Mesothelial cell of epicardium (in vitro differentiated cells): ENCODE measurements at places on chromosomes 4 and X.

GRCh38 chr4:3148926-3149325 lies 74.4 kb downstream of the HTT start:
- DNase-seq: no peak

GRCh38 chrX:98924511-98924910 lies 1485.6 kb downstream of the PCDH19 start:
- DNase-seq: no peak

DNA sequence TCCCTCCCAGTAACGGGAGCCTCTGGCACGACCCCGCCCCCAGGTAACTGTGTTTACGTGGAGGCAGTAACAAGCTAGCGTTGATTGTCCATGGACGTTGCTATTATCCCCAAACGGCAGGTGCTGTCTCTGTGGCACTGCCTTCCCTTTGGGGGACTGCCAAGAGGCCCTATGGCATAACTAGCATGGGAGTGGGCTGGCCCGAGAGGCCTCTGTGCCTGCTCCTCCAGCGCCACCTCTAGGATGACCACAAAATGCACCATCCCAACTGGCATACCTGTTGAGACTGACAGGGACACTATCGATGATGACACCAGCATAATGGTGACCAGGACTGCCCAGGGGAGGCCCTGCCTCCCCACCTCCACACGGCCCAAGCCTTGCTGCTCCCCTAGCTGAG lies 1.5 kb downstream of the SRPK3 start:
- DNase-seq: no peak

DNA sequence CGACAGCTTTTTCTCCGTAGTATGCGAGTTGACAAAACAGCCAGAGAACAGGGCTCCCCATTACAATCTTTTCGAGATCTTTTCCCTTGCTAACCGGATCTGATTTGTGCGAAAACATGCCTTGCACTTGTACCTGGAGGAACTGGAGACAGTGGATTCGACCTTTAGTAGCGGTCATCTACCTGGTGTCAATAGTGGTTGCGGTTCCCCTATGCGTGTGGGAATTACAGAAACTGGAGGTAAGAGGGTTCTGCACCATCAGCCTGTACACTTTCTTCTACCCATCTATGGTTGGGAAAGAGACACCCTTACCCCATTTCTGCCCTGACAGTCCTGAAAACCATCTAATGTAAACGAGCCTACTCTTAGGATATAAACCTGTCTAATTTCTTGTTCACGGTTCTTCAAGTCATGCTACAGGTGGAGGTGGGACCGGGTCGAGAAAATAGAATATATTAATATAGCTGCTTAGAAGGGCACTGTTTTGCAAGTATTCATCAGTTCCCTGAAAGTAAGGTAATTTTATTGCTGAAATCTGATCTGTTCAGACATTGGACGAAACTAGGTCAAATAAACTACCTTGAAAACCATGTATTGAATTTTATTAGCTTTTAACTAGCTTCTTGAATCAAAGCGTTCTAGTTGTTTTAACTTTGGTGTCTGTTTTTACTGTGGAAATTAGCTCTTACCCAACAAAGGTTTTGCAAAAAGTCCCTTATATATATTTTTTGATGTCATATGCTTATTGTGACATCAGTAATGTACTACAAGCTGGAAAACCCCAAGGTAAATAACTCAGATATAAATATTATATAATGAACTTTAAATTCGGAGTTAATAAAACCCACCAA lies 869 bp downstream of the TMEM184C start:
- DNase-seq: no peak

GRCh38 chr4:184444953-184445309 lies 29.4 kb downstream of the IRF2 start:
- no peak for DNase-seq

- no peak for DNase-seq
Measured at GRCh38 chr4:136865526-136865925, 666.8 kb downstream of the PCDH18 start.

- DNase-seq: no peak
Measured at GRCh38 chrX:25016361-25016671, 551 bp upstream of the ARX start.

DNA sequence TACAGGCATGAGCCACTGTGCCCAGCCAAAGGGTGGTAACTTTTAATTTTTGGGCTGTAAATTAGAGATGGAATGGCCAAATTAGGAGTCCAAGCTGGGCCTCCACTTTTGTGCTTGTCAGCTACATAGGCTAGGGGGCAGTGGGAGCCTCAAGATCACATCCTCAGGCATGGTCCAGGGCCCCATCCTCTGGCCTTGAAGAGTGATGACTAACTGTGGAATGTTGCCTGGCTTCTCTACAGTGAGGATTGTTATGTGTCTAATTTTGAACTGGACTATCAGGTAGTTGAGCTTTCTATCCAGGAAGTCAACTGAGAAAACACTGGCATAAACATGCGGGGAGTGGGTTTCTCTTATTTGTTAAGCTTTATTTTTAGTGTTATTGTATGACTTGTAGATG lies 33.0 kb downstream of the CCNG2 start:
- no peak for DNase-seq

- no peak for DNase-seq
Measured at GRCh38 chrX:98795636-98796035, 1614.4 kb downstream of the PCDH19 start.

- no peak for DNase-seq
Measured at GRCh38 chr4:66516940-66517339, 846.7 kb upstream of the EPHA5 start.

- DNase-seq: no peak
Measured at GRCh38 chr4:41103657-41104056, 110.7 kb downstream of the APBB2 start.

GRCh38 chr4:162791226-162791625 lies 375.5 kb downstream of the NAF1 start:
- no peak for DNase-seq

GRCh38 chr4:184384056-184384809 lies 90.1 kb downstream of the IRF2 start:
- DNase-seq: no peak

- DNase-seq: no peak
Measured at GRCh38 chrX:46456125-46456922, 88.9 kb downstream of the ZNF674 start.

- no peak for DNase-seq
Measured at GRCh38 chr4:37706032-37706431, 19.9 kb upstream of the RELL1 start.

GRCh38 chr4:180926277-180926676 lies 1316.9 kb upstream of the TENM3 start:
- no peak for DNase-seq

GRCh38 chr4:118318931-118319330 lies 33.9 kb downstream of the PRSS12 start:
- DNase-seq: no peak

DNA sequence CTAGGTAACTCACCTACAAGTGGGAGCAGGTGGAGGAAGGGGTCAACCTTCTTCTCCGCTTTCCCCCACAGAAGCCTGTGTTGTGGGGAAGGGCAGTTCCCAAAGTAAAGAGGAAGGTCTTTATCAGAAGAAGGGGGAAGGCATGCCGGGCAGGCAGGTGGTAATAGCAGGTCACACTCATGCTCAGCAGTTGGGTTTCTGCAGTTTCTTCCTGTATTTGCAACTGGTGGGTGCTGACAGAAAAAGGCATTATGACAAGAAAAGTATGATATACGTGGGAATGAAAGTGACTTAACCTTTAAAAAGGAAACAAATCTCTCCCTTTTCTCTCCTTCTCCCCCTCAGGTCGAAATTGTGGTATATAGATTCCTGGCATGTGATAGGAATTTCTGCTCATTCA lies 3.7 kb downstream of the MTMR1 start:
- no peak for DNase-seq

DNA sequence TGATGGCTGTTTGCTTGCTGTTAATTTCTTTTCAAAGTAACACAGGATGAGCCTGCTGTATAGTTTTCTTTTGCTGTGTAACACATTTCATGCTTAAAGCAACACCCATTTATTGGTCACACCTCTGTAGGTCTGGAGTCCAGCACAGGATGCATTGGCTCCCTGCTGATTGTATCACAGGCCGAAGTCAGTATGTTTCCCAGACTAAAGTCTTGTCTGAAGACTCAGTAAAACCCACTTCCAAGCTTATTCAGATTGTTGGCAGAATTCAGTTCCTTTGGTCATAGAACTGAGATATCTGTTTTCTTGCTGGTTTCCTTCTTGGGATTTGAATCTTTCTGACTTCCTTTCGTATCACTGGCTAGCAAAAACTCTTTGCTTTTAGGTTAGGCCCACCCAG lies 54.3 kb downstream of the LRP2BP start:
- DNase-seq: no peak

- DNase-seq: no peak
Measured at GRCh38 chr4:155854582-155855226, 11.4 kb downstream of the ASIC5 start.

- no peak for DNase-seq
Measured at GRCh38 chrX:76802708-76803107, 375.2 kb downstream of the MAGEE1 start.

GRCh38 chrX:144849141-144849540 lies 398.2 kb upstream of the SPANXN1 start:
- DNase-seq: no peak

- DNase-seq: no peak
Measured at GRCh38 chrX:153209347-153209746, 30.3 kb downstream of the MAGEA1 start.

DNA sequence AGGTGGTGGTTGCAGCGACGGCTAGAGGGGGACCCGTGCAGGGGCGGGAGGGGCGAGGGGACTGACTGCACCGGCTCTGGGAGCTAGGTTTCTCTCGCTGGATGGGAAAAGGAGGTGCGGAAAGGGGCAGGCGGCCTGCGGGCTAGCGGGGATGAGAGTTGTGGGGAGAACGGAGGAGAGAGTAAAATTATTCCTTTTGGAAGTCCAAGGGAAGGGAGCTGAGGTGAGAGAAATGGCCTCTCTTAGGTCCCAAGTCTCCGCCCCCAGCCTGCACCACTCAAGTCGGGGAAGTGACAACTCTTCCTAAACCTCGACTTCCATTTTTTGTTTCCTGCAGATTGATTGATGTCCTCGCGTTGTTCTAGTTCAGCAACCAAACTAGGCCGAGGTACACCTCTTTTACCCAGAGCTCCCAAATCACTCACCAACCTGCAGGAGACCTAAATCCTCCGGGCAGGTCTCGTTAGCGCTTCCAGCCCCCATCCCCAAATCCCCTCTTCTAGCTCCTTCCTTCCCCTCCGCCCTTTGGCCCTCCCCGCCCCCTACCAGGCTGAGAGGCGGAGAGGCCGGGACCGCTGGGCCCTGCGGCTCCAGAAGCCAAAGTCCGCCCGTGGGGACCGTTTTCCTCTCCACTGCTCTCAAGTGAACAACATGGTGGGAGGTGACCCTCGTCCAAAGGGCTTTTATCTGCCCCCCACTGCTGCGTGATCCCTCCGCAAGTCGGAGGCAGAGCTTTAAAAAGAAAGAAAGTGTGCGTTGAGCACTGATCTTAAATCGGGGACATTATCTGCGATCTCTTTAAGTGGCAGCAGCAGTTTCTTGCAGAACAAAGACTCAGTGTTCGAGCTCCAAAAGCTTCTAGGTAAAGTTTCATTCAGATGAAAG lies 7.3 kb downstream of the PITX2 start:
- no peak for DNase-seq
